ENCODE measurements at places on chromosomes 4 and X. TPM values are rescaled to one million over a fixed set of nuclear protein-coding genes. Genes with fewer than 3 reads are reported as not detected.

GRCh38 chrX:13520936-13521335 lies 48.5 kb upstream of the EGFL6 start:
- DNase-seq, result no peak

GRCh38 chrX:81411517-81411916 lies 209.6 kb downstream of the SH3BGRL start:
- DNase-seq, result no peak

GRCh38 chr4:41670982-41671381 lies 77.5 kb downstream of the PHOX2B start:
- DNase-seq, result no peak

GRCh38 chr4:52611030-52611555 lies 48.0 kb downstream of the USP46 start:
- no peak for DNase-seq

GRCh38 chr4:73718375-73719373 lies 21.7 kb upstream of the CXCL8 start:
- no peak for DNase-seq

DNA sequence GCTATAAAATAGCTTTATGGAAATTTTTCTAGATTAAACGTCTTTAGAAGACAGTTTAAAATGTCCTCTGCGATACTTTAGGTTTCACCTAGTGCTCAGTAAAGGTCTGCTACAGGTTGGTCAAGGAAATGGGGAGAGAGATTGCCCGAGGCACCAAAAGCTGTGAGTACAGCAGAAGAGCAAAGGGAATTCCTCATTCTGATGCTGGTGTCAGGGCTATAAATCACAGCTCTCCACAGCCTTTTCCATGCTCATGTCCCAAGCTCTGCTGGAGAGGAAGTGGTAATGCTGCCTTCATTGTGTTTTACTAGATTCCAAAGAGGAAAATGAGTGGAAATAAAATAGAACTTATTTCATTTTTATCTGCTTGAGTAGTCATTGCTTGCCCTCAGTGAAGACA lies 2060.4 kb downstream of the ARAP2 start:
- DNase-seq, result no peak

DNA sequence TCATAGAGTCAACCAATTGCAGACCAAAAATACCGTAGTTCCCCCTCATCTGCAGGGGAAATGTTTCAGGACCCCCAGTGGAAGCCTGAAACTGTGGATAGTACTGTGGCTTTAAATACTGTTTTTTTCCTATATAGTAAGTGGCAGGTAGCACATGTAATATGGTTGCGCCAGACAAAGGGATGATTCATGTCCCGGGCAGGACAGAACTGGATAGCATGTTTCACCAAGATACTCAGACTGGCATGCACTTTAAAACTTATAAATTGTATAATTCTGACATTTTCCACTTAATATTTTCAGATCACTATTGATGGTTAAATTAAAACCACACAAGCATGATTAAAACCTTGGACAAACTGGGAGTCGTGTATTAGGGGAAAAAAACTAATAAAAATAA lies 276.3 kb upstream of the AGA start:
- no peak for DNase-seq

DNA sequence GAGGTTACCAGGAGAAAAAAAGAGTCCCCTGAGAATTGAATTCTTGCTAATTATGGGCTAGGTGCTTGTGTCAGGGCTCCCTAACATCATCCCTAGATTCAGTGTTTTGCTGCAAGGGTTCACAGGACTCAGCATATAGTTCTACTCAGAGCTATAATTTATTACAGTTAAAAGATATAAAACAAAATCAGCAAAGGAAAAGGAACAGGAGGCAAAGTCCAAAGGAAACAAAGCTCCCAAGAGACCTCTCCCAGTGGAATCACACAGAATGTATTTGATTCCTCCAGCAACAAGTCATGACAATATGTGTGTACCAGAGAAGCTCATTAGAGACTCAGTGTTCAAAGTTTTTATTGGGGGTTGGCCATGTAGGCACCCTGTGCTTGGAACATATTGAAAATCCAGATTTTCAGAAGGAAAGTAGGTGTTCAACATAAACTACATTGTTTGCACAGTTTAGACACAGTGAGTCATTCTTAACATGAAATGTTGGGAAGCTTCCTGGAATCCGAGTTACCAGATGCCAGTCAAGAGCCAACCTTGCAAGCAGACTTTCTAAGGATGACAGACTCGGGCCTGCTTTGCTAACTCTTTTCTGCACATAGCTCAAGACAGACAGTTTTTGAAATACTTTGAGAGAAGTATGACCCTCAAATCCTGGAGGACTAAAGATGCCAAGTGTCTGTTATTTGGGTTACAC lies 311.3 kb upstream of the EMCN start:
- DNase-seq, result no peak

GRCh38 chrX:113929004-113929403 lies 654.9 kb upstream of the HTR2C start:
- DNase-seq, result peak; percentile 11

DNA sequence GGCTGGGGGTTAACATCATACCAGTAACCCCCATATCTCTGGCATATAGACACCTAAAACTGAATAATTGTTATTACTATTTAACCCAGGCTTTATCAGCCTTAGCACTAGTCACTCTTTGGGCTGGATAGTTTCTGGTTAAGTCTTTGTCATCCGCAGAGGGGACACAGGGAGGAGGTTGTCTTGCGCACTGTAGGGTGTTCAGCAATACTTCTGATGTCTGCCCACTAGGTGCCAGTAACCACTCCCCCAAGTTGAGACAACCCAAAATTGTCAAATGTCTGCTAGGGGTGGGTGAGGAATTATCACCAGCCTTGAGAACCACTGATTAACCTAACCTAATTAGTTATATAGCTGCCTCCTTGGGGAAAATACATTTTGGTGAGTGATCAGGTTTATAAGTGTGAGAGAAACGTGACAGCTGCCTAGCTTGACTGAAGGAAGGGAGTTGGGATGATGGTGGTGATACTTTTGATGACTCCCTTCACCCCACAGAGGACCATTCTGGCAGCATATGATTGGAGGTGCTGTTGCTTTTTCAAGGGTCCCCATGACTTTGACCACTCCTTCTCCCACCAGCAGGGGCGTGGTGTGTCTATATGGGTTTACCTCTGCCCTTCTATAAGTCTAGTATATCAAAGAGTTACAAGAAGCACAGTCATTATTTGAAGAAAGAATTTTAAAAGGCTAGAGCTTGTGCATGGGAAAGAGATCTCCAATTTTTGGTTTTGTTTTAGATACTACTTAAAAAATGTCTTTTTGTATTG lies 140.9 kb downstream of the STIM2 start:
- DNase-seq, result no peak

- no peak for DNase-seq
These were observed 4.2 kb upstream of the PKD2 start for GRCh38 chr4:88003261-88003660.

DNA sequence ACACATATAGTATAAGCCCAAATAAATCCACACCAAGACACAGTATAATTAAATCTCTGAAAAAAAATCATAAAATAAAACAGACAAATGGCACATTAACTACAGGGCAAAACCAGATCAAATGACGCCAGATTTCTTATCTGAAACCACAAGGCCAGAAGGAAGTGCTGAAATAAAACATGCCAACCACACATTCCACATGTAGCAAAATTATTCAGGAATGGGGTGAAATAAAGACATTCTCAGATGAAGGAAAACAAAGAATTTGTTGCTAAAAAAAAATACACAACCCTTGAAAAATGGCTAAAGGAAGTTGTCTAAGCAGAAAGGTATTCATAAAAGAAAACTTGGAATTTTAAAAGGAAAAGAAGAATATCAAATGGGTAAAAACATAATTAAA lies 4.5 kb upstream of the DCAF12L1 start:
- no peak for DNase-seq

GRCh38 chr4:14582677-14583076 lies 419.6 kb upstream of the CPEB2 start:
- DNase-seq, result no peak

- no peak for DNase-seq
These were observed 57.6 kb upstream of the CLNK start for GRCh38 chr4:10741961-10742699.

- DNase-seq, result no peak
These were observed 437.6 kb downstream of the RAPGEF2 start for GRCh38 chr4:159540501-159540900.

DNA sequence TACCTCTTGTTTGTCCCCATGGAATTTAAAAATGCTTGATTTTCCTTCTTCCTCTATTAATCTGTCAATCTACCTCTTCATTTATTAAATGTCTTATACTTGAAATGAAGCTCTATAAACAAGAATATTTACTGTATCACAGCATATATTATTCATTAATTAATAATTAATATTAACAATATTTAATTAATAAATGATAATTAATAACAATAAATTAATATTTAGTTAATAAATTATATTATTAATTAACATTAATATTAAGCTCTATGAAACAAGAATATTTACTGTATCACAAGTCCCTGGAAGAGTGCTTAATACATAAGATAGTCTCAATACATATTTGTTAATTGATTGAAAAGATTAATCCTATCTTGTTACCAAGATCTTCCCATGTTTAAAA lies 306.6 kb downstream of the STPG2 start:
- DNase-seq, result no peak

GRCh38 chr4:7803992-7804755 lies 135.5 kb downstream of the AFAP1 start:
- DNase-seq, result peak; percentile 81

The GPR173 gene
- total RNA-seq, result not detected

The PPARGC1A gene
- total RNA-seq, result not detected

The PPP4R3C gene
- total RNA-seq, result not detected

The HOPX gene
- not detected for total RNA-seq

The CDS1 gene
- total RNA-seq, result not detected

The YIPF7 gene
- total RNA-seq, result not detected

The GPR34 gene
- total RNA-seq, result not detected
